ENCODE measurements at places on chromosomes 2 and 18.

DNA sequence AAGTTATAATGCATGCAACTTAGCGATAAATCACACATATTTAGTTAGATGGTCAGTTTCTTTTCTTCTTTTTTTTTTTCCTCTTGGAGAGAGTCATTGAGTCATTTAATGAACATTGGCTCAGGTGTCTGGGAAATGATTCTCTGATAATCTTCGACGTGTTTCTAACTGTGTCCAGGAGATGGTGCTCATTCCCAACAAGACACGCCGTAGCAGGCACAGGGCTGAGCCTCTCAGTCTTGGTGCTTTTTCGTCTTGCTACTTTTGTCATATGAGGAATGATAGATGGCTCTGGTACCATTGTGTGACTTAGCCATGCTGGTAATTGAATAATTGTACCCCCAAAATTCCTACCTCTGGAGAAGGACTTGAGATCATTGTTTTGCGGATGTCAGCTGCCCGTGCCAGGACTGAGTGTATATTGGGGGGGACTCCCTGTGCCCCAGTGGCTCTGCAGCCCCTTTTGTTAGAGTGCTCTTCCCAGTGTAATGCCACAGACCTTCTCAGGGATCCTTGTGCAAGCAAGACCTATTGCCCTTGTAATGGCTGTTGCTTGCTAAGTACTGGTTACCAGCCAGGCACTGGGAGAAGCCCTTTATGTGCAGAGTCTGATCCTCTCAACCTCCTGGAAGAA lies 107.6 kb upstream of the CYRIA start:
- no peak for DNase-seq

- no peak for DNase-seq
Observed at GRCh38 chr2:14082640-14083039, 549.9 kb upstream of the LRATD1 start.

DNA sequence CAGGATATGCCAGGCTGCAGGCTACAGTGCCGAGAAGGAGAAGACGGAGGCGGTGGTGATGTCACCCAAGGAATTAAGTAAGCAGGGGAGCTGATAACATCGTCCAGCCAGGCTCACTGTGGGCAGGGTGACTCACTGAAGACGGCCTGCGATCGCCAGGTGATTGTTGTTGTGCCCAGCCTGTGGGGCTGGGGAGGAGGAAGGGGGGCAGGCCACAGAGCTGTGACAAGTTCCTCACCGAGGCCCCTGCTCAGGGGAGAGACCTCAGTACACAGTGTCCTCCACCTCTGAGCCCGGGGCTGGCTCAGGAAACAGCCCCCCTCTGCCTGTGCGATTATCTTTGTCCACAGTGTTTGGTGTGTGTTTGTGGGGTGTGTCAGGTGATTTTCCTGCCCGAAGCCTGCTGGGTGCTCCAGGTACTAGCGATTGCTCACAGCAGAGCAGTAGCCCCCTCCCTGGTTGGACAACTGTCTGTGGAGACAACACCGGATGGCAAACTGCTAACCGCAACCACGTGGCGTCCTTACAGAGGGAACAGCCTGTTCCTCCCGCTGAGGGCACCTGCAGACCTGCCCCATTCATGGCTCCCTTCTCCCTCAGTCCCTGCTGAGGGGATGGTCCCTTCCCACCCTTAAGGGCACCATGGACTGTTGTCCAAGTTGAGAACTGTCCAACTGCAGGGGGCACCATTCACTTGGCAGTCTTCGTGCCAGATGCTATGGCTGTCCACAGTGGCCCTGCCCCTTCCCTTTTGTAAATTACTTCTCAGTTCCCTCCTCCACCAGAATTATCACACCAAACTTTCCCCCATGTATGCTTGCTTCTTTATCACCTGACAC lies 95.1 kb downstream of the ZFP36L2 start:
- DNase-seq: peak; percentile 73

DNA sequence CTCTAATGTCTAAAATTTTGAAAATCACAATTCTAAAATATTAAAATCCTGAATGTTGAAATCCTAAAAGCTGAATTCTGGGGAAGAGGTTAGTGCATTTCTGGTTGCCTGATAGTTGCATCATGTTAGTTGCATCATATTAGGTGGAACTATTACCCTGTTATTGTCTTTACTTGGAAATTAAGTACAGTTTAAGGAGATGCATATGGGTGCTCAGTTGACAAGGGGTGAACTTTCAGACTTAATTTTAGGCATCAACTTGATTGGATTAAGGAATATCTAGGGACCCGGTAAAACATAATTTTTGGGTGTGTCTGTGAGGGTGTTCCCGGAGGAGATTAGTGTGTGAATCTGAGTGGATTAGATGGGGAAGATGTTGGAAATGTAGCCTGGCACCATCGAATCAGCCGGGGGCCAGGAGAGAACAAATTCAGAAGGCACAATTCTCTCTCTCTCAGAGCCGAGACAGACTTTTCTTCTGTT lies 409.8 kb downstream of the PLCL1 start:
- no peak for DNase-seq

DNA sequence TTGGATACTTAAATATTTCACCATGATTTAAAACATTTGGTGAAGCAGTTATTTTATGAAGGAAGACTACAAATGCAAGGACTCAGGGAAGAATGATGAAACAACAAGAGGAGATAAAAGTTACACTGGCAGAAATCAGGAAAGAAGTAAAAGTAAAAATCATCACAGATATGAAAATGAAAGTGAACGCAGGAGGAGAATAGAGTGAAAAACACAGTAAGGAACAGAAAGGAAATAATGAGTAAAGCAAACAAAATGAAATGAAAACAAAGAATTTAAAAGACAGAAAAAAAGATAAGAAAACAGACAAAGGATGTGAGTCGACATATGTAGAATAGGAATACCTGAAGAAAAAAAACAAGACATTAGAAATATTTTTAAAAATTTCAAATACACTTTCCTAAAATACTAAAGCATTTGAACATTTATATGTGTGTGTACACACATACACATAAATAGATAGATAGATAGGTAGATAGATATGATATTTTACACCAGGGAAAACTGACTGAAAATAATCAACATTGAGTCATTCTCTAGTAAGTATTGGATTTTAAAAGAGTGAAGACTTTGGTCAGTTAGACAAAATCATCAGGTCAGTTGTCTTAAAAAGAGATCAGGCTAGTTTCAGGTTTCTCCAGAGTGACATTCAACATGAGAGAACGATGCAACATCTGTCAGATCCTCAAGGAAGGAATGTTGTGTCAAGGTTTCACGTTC lies 12.1 kb upstream of the KDSR start:
- no peak for DNase-seq

DNA sequence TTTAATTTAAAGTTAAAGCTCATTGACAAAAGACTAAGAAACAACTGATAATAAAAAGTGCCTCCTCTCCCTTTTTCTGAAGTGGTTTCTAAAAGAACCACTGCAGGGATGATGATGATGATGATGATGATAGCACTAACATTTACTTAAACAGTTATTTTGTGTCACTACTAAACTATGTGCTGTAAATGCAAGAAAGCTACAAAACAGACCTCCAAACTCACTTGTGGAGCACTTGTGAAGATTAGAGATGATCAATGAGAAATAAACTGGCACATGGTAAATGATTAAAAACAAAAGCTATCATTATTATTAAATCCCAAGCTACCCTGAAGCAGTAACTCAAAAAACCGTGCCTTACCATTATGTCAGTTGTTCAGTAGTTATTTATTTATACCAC lies 88.7 kb downstream of the SLC8A1 start:
- DNase-seq: no peak

DNA sequence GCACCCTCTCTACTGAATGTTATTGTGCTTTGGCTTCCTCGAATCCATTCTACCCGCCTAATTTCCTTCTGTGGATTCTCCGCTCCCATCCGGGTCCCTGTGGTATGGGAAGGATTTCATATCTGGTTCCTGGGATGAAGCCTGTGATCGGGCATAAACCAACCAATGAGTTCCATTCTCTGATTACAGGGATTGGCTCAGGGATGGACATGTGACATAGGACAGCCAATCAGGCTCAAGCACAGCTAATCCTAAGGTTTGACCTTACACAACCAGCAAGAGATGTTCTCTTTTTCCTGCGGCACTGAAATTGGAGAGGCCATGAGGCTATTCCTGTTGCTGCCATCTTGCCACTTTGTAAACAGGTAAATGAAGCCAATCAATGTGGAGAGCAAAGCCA lies 168.1 kb upstream of the SMAD2 start:
- no peak for DNase-seq

DNA sequence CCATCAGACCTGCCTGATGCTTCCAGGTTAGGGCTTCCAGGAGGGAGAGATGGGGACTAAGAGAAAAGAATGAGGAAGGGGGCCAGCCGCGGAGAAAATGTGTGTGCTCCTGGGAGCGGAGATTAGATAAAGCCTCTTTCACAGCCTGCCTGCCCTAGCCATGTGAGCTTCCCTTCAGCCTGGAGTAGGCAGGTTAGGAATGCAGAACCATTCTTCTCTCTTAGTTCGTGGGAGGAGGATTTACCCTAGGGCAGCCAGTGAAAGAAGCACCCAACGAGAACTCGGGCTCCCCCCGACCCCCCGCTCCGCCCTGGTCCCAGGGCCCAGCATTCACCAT lies 36.1 kb downstream of the POMC start:
- DNase-seq: no peak

GRCh38 chr2:71510196-71510807 lies 56.9 kb downstream of the DYSF start:
- peak; percentile 48 for DNase-seq

Data from activated T-helper 1 cell treated with anti-CD3 and anti-CD28 coated beads, Interleukin-12 subunit alpha, Interleukin-12 subunit beta, Interleukin-2, Interleukin-4 antibody, amounts not matched to agents 30 ng/mL and 10 ng/mL and 1 ng/mL, durations not matched to agents 14 hours and 24 hours and 36 hours (primary cell).